HAP-1 (cell line): ENCODE measurements at places on chromosomes 7 and 10.

DNA sequence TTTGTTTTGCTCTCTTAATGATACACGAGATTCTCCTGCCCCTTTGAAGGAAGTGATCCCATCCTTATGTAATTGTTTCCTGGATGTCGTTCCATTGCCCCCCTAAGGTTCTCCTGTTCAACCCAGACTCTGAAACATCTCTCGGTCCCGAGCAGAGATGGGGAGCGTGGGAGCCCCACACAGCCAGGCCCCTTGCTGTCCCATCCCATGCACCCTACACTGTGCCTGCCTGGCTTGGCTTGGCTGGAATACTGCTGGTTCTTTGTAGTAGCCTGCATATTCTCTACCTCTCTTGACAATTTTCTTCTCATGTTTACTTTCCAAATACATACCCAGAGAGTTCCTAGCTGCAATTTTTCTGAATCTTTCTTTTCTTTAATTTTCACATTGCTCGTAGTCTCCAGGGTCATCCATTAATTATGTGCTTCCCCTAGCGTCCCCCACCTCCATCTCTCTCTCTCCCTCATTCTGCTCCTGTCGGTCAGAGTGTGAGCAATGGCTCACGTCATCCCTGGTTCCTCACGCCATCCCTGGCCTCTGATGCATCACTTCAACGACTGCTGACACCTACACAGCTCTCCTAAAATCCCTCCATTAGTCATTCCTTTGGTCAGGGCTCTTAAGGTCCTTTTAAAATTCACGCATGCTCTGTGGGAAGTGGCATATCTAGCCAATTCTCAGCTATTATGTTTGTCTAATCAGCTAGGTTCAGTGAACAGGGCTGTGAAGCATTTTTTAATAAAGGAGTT, 32.5 kb upstream of the GPR158 start:
- DNase-seq: no peak

- no peak for DNase-seq
These were observed 47.8 kb downstream of the HERPUD2 start for GRCh38 chr7:35647171-35647574.

- no peak for DNase-seq
These were observed 120.7 kb downstream of the TES start for GRCh38 chr7:116331020-116331419.

DNA sequence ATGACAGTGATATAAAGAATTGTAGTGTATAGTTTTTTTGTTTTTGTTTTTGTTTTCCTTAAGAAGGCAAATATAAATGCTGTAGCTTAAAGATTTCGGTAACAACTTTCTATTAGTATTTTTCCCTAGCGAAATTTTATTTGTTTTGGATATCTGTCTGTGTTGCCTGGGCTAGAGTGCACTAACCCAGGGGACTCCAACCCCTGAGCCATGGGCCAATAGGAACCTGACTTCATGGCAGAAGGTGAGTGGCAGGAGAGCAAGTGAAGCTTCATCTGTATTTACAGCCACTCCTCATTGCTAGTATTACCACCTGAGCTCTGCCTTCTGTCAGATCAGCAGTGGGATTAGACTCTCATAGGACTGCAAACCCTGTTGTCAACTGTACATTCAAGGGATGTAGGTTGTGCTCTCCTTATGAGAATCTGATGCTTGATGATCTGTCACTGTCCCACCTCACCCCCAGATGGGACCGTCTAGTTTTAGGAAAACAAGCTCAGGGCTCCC, 65.4 kb upstream of the CCAR1 start:
- no peak for DNase-seq

DNA sequence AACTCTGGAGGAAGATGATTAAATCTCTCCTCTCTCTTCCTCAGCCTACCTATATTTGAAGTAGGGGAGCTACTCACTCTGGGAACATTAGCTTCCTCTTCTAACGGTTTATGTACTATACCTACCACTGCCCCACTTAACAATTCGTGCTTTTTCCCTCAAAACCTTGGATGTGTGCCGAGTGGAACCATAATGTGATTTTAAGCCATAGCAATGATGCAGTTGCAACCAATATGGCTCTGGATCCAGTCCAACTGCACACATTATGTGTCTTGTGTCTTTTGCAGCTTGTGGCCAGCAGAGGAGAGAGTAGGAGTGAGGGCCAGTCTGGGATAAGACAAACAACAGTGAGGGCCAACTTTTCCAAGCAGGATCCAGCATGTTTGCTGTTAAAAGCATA, 170.7 kb downstream of the GATA3 start:
- no peak for DNase-seq

- DNase-seq: no peak
These were observed 137.8 kb downstream of the CHRM2 start for GRCh38 chr7:137006293-137006692.

- peak; percentile 73 for DNase-seq
These were observed 28.6 kb downstream of the PDSS1 start for GRCh38 chr10:26725837-26726727.

DNA sequence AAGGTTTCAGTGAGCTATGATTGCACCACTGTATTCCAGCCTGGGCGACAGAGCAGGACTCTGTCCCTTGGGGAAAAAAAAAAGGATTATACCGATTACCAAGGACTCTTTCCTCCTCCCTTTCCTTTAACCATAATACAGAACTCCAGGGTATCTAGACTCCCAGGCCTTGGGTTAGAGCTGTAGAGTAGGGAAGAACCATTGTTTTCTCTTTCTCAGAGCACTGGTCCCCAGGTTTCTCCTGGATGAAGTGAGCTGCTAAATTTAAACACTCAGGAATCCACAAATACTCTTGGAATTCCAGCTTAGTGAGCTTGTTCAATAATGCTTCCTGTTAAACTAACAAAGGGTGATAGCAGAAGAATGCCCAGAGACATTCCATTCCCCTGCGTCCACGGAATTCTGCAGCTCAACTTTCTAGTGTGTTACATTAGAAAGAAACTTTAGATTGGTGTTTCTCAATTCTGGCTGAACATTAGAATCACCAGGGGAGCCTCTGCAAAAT, 14.6 kb upstream of the RPEL1 start:
- DNase-seq: peak; percentile 75

GRCh38 chr10:1316809-1317143, 260.6 kb downstream of the WDR37 start:
- DNase-seq: no peak

- no peak for DNase-seq
These were observed 93.3 kb downstream of the HYCC1 start for GRCh38 chr7:22920672-22921071.

DNA sequence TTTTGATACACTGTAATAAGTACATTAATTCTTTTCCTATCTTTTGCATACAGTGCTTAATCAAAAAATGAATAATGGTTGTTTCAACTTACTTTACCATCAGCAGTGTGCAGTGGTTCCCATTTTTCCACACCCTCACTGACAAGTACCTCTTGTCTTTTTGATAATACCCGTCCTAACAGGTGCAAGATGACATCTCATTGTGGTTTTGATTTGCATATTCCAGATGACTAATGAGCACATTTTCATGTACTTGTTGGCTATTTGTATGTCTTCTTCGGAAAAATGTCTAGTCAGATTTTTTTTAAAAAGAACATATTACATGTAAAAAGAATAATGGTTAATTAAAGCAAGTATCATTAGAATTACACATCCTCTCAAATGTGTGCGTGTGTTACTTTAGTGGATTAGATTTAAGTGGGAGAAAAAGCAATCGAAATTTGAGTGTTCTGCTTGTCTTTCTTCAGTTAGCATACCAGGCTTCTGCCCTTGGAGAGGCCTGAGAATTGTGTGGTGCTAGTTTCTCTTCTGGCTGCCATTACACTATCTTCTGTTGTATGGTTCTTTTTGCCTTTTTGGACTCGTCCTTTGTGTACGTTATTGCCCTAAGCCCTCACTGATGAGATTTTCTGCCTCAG, 291.2 kb downstream of the AUTS2 start:
- no peak for DNase-seq

DNA sequence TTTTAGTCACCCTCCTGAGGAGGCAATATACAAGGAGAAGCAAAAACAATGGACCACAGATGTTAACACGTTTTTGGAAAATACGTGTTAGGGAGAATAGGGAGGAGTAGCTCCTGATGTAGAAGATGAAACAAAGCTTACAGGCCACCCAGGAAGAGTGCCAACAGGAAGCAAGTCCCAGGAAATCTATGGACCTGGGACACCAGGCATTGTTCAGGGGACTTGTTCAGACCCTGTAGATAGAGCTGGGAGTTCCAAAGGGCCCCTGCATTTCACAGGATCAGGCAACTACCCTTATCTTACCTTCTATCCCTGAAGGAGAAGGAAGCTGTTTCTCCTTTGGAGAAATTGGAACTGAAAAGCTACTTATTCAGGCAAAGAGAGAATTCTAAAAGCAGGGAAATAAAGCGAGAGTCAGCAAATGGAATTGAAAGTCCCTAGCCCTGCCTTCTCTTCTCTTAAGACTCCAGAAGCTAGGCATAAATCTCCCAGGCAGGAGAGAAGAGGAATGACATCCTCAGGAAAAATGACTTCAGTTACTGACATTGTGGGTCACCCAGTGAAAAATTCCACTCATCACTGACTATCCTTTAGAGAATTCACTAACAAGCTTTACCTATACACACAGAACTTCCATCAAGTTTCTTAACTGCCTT, 77.7 kb upstream of the FAM3C start:
- DNase-seq: no peak

DNA sequence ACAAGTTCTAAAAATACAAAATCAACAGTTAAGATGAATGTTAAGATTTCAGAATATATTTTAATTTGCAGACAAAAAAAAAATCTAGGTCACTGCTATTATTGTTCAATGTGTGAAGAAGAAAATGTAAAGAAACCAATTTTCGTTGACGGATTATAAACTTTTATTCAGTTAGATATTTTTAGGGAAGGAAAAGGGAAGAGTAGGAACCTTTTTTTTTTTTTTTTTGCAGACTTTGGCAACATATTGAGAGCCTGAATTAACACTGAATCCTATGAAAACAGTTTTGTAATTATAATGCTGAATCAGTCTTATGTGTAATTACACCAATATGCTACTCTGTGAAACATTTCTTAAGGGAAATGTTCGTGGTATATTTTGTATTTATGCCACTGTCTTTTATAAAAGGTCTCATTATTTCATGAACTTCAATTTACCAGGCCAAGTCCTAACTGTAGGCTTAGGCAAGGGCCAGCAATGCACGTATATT, 106.3 kb downstream of the ST8SIA6 start:
- DNase-seq: no peak

DNA sequence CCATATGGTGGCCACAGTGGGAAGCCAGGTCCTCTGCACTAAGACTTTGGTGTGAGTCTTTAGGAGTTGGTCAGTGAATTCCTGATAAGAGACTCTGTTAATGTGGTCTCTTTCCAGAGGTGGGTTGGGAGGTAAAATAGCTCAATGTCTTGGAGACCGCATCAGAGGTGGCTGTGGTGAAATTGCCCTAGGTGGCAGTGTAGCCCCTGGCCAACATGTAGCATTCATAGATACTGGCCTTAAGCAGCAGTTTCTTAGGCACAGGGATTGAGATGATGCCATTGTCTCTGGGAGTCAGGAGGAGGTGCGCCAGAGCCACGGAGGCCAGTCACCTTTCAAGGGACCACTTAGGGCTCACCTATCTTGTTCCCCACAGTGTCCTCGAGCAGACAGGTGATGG, 202.8 kb downstream of the CREB5 start:
- peak; percentile 11 for DNase-seq

DNA sequence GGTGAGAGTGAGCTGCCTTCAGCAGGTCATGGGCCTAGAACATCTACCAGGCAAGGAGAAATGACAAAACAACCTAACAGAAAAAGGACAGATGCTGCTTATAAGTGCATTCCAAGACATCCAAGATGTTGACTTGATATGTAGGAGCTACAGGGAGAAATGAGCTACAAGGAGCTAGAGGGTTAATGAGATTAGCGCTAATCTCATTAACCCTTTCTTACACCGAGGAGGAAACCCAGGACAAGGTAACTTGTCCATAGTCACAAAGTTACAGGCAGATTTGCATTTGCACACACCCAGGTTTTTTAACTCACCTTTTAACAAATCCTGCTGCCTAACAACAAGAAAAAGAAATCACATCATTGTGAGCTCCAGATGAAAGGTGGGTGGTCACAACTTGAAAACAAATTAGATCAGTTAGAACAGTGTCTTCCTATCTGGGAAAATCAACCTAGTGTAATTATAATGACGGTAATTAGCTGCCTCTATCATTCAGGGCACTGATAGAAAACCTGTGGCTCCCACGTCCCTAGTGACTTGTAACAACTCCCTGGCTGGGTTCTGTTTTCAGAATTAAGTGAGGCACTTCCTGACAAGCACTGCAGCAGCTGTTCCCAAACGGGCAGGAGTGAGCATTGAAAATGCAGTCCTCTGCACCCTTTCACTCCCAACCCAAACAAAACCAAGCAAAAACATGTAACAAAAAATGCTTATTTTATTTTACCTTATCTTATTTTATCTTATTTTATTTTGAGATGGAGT, 5.7 kb downstream of the KIAA1549 start:
- DNase-seq: peak; percentile 30

- DNase-seq: no peak
These were observed 80.8 kb upstream of the LEP start for GRCh38 chr7:128160296-128160695.

GRCh38 chr10:111972109-111972508, 211.5 kb downstream of the GPAM start:
- DNase-seq: no peak

DNA sequence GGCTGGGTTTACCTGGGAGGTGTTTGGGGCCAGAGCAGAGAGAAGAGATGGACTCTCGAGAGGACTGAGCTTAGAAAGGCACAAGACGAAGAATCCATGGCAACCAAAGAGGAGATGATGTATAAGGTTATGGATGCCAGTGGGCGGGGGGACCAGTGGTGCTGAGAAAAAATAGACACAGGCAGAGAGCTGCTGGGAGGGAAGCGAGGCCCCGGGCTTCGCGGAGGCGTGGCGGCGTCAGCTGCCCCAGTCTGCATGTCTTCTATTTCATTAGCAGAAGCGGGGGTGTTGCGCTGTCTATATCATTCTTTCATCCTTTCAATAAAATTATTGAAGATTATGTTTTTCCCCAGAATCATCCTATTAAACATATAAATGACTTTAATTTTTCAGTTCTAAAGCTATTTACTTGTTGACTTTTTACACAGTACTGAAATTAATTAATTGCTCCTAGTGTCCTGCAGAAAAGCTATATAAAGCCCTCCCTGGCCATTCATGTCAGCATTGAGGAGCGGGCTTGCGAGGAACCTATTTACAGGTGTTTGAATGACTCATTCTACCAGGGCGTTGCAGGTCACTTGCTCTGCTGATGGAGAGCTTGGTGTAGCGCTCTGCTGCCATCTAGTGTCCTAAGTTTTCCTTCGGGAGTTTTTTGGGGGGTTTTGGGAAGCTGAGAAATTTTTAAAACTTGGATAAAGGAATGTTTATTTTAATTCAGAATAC, 42.9 kb upstream of the BHLHA15 start:
- peak; percentile 38 for DNase-seq

- DNase-seq: no peak
These were observed 119.9 kb upstream of the RHOBTB1 start for GRCh38 chr10:61063901-61064300.
